ENCODE measurements at places on chromosomes 16 and 17. TPM values are rescaled to one million over a fixed set of nuclear protein-coding genes. Genes with fewer than 3 reads are reported as not detected.

PABPN1L gene
- not detected for total RNA-seq

DNA sequence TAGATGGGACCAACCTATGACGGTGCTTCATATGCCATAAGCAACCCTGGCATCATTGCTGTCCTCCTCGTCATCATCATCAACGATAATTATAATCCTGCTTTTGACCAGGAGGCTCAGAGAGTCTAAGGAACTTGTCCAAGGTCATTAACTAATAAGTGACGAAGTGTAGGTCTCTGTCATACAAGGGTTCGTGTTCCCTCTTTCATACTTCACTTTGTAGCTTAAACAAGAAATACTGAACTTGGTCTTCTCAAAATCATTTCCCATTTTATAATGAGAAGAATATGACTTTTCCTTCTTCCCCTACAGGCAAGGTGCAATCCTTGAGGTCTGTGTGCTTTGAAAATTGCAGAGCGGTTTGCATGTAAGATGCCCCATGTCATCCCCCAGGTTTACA, 31.2 kb upstream of the PIK3R6 start:
- DNase-seq = no peak

SRSF1 gene
- 116 TPM for total RNA-seq

CLDN7 gene
- total RNA-seq = 0.51 TPM

GIT1 gene
- total RNA-seq = 75.0 TPM

GRCh38 chr17:19485800-19486340, 47.8 kb upstream of the SLC47A1 start:
- no peak for DNase-seq

GRCh38 chr17:48059125-48059668, 11.0 kb downstream of the NFE2L1 start:
- no peak for DNase-seq

- peak; percentile 87 for DNase-seq
Observed at GRCh38 chr17:48054238-48055185, 6.4 kb downstream of the NFE2L1 start.

LITAFD gene
- total RNA-seq = not detected

DNA sequence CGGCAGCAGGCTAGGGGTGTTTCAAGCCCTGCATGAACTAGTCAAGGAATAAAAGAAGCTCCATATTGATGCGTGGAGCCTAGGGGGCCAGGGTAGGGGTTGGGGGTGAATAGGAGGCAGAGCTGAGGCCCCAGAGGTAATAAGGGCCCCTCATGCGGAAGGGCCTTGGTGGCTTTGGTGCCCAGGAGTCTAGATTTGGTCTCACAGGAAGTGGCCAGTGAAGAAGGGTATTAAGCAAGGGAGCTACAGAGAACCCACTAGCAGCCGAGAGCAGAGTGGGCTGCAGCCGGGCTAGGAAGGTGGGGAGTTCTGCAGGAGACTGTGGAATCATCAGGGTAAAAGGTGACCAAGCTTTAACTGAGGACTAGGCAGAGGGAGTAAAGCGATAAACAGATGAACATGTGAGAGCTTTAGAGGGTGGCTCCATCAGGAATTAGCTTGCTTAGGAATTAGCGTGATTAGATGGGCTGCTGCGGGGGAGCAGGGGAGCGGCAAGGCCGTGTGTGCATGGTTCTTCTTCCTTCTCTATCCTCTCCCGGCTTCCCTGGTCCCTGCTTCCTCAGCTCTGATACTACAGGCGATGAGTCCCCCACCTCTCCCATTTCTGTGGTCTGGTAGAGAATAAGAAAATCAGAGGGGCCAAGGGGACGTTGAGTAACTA, 9.8 kb downstream of the GNGT2 start:
- no peak for DNase-seq

DNA sequence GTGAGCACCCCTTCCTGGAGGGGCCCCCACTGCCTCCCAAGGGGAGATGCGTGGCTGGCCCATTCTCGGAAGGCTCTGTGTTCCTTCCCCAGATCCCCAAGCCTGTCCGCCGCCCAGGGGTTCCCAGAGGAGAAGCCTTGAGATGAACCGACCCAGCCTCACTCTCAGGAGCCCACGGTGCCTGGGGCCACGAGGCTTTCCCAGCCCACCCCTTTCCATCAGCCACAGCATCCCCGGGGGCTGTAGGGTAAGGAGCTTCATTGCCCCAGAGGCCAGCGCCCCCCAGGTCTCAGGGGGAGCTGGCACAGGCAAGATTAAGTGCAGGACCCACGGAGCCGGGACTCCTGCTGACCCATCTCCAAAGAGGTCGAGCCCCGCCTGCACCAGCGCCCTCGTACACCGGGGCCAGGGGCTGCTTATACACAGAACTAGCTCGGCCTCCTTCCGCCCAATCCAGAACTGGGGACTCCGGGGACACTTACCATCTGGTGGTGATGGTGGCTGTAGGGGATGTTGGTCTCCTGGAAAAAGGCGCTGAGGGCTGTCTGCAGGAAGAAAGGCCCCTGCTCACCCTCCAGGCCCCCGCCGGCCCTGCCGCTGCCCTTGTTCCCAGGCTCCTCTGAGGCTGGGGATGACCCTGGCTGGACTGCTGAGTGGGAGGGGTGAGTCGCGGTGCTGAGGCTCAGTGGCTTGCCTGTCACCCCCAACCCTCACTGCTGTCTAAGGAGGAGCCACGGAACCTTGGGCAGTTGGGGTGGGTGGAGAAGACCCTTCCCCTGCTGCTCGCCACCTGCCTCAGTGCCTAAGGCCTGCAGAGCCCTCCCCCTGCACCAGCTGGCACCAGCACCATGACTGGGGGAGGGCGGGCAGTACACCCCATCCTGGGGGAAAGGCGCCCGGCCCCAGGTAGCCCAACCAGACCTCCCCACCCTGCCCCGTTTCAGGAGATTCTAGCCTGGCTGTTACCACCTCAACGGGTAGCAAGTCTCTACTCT, 4.4 kb downstream of the UBALD1 start:
- no peak for DNase-seq

WBP2 gene
- 115 TPM for total RNA-seq

GRCh38 chr16:66899945-66900710, 18.6 kb downstream of the CDH16 start:
- DNase-seq = peak; percentile 93

GRCh38 chr17:47915776-47916398, 19.9 kb downstream of the SP2 start:
- DNase-seq = peak; percentile 41

CCDC154 gene
- 5.3 TPM for total RNA-seq

Data from uterus (tissue), 4 donors.